ENCODE measurements at places on chromosomes 1 and 21.
A peak's percentile ranks its signal among the peaks of the same experiment; 100 is the strongest.

DNA sequence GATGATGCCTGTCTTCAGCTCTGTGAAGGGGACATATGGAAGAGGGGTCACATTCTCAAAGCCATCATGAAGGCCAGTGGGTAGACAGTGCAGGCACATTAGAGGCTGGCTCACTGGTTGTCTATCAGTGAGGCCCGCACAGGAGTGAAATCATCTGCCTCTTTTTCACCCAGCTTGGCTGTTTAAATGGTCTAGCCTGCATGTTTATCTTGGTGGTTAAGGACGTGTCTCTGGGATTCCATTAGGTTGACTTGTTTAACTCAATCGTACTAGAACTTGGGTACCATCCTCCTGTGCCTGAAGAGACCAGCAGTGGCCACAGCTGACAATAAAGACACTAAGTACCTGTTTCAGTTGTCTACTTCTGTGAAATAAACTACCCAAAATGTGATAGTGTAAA is 219.3 kb downstream of the PLPP3 start:
- peak; percentile 52 for DNase-seq

GRCh38 chr1:67766141-67766978 is 66.9 kb downstream of the GNG12 start:
- peak; percentile 87 for DNase-seq

DNA sequence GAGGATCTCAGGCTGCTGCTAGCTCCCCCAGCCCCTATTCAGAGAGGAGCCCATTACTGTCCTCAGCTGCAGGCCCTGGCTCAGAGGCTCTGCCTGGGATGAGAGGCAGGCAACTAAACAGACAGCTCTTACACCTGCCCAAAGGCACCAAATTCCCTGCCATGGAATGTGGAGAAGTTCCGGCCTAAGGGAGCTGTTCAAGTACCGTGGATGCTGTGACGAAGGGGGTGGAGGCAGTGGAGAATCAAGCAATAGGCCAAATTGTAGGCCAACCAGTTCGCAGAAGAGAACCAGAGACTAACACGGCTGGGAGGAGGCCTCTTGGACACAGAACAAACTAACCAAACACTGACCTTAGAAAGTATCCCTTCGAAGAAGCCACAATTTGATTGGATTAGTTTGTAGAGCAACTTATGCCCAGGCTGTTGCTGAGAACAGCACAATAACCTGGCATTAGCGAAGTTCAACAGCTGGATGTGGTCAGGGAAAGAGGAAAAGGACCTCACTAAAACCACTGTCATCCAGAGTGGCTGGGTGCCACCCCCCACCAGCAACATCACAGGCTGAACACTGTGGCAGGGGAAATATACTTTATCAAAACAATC is 3.6 kb downstream of the C1orf174 start:
- no peak for DNase-seq

- no peak for DNase-seq
These were observed 8.4 kb downstream of the KCNJ10 start for GRCh38 chr1:160061369-160062229.

DNA sequence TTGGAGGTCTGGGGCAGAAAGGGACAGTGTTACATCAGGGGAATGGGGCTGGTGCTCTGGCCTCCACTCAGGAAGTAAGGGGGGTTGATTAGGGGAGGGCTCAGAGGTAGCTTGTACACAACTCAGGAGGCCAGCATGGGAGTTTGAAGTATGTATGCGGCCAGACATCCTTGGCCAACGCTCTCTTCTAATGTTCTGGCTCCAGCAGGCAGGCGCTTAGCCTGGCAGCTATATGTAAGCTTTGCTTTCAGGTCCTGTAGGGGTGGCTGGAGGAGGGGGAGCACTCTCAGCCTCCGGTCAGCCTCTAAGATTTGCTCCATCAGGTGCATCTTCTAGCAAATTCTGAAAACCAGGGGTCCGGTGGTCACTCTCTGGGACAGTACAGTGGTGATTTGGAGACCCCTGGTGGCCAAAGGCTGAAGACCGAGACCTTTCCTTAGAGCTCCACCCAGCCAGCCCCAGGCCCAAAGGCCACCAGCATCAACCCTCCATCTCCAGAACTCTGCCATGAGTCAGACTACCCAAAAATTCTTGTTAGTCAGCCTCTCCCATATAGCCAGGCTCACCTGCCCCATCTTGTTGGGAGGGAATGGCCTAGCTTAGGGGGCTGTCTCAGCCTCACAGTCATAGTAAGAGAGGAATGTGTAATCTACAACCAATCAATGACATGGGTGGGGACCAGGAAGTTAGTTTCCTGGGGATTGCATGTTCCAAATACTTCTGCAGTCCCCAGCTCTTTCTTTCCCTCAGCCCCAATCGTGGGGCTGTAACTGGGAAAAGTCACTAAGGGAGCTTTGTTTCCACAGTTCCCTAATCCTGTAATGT is 9.7 kb upstream of the COL8A2 start:
- DNase-seq = peak; percentile 72

- DNase-seq = no peak
These were observed 642.8 kb downstream of the KCNT2 start for GRCh38 chr1:195965475-195965874.

DNA sequence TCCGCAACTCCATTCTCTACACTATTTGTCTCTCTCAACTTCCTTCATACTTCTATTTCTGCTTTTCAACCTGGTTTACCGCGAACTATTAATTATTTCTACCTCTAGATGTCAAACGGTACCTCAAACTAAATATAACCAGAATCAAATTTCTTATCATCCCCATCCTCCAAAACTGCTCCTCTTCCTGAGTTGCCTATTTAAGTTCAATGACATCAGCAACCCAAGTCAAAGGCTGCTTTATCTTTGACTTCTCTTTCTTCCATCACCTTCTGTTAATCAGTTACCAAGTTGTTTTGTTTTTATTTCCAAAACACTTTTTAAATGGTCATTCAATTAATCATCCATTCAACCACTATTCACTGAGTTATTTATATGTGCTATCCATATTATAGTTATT is 171.9 kb downstream of the COL24A1 start:
- DNase-seq = no peak

DNA sequence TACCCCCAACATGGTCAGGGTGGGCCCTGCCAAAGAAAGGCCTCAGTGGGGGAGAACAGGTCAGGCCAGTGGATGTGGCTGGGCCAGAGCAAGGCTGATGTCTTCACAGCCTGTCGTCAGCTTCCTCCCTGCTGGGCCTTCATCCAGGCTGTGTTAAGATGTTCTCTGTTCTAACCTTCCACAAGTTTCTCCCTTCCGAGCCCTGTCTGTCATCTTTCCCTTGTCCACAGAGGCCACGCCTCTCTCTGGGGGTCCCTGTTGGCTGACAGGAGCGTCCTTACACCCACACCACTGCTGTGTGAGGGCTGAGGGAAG is 36.2 kb downstream of the SIM2 start:
- DNase-seq = no peak

DNA sequence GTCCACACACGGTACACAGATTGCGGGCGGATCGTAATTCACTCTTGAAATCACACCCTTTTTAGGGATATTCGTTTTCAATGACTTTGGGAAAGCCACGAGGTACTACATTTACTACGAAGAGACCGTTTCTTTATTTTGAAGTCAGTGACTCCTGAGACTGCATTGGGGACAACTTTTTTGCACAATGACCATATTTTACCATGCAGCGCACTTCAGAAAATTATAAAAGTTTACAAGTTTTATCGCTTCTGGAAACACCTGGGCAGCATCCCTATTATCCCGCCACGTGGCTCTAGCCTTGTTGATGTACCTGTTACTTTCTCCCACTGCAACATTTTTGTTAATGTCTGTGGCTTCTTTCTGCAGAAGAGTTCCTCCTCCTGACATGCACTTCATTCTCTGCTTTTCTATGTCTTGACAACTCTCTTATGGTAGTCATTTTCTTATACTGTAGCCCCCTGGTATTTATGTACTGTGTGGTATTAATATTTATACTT is 1.3 kb upstream of the AKT3 start:
- no peak for DNase-seq

- DNase-seq = no peak
These were observed 4.3 kb upstream of the C1orf116 start for GRCh38 chr1:207036865-207037264.

GRCh38 chr1:116332451-116332850 is 40.6 kb upstream of the ATP1A1 start:
- no peak for DNase-seq

DNA sequence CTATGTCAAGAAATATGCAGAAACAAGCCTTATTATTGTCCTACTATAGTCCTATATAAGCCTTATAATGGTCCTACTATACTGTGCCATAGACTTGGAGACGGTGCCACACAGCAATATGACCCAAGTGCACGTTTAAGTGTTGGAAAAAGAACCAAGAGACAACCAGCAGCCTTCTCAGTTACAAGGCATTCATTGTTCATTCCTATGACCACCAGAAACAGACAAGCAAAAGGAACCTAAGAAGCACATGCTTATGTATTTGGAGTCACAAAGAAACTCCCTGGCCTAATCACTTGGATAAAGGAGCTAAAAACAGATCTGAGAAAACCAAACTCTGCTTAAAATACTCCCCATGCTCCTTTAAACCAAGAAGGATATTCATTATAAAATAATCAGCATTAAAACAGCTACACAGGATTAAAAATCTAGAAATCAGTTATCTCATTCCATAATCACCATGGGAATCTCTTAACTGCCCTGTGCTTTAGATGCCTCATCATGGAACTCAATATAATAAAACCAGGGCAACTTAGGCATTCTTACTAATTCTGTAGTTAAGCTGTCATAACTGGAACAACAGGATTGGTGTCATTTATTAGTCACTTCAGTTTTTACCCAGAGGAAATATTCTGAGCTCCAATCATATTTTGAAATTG is 7.0 kb downstream of the COLGALT2 start:
- no peak for DNase-seq

GRCh38 chr1:183242556-183242955 is 56.5 kb downstream of the LAMC2 start:
- DNase-seq = no peak

GRCh38 chr1:157482174-157482573 is 70.1 kb downstream of the FCRL5 start:
- no peak for DNase-seq

DNA sequence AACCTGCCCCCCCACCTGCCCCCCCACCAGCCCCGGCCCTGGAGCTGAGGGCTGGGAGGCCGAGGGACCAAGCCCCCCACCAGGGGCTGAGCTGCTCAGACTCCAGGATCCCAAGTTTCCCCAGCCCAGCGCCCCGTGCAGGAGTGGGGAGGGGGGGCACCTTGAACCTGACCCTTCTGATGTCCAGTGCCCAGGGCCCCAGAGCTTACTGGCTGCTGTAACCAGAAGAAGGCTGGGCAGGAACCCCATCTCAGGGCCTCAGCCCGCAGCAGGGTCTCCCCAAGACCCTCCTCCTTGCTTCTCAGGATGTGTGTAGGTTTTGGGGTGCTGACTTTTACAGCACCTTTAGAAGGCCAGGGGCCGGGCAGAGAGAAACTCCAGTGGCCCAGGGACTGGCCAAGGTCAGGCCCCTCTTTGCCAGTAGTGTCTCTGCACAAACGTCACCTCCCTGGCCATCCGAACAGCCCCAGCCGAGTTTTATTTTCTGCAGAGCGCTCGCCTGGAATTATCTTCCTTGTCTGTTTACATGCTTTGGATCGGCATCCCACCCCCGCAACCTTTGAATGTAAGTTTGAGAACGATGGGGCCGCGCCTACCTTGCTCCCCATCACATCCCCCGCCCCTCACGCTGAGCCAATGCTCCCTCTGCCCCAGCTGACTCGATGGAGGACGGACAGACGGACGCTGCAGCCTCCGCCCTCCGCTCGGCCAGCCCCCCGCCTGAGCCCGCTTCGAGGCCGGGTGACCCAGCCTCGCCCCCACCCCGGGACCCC is 70.1 kb upstream of the CASZ1 start:
- DNase-seq = peak; percentile 10

DNA sequence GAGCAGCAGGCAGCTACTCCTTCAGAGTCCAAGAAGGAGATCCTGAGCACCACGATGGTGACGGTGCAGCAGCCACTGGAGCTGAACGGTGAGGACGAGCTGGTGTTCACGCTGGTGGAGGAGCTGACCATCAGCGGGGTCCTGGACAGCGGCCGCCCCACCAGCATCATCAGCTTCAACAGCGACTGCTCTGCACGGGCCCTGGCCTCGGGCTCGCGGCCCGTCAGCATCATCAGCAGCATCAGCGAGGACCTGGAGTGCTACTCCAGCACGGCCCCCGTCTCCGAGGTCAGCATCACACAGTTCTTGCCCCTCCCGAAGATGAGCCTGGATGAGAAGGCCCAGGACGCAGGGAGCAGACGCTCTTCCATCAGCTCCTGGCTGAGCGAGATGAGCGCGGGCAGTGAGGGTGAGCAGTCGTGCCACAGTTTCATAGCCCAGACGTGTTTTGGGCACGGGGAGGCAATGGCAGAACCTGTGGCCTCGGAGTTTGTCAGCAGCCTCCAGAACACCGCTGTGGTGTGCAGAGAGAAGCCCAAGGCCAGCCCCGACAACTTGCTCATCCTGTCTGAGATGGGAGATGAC is 531.8 kb downstream of the KIF26B start:
- DNase-seq = no peak

- no peak for DNase-seq
These were observed 95.4 kb downstream of the C1orf94 start for GRCh38 chr1:34272152-34272551.

- DNase-seq = no peak
These were observed 7.3 kb upstream of the UMODL1 start for GRCh38 chr21:42063571-42064521.

GRCh38 chr1:232111611-232112010 is 485.0 kb downstream of the DISC1 start:
- no peak for DNase-seq

DNA sequence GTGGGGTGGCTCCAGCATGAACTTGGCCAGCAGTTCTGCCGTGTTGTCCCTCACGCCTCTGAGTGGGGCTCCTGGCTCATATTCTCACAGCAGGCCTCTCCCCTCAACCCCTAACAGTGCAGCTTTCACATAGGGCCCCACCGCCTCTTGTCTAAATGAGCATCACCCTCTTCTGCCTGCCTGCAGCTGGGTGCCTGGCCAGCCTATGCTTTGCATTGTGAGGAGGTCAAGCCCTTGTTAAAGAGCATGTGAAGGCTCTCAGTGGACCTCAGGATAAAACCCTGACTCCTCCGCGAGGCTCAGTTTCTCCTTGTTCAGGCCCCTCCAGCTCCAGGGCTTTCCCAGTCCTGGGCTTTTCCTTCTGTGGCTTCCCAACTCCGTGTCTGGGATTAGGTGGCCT is 34.8 kb downstream of the CRYAA start:
- DNase-seq = no peak

GRCh38 chr1:25073640-25074270 is 143.7 kb upstream of the RUNX3 start:
- no peak for DNase-seq

DNA sequence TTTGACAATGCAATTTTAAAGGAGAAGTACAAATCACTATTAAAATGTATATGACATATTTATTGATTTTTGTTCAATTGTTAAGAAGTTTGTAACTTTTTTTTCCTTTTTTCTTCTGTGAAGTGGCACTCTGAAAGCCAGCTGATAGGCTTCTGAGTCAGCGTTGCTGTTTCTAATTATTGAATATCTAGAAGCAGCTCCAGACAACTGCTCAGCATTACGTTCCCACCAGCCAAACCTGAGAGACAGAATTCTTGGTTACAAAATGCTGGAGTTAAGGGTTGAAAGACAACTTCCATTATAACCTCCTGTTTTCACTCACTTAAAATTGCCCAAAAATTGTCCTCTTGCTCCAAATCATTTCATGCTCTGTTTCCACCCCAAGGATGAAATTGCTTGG is 31.4 kb upstream of the LMX1A start:
- no peak for DNase-seq

- no peak for DNase-seq
These were observed 103.8 kb upstream of the USP25 start for GRCh38 chr21:15626031-15626430.
